Gastrocnemius medialis (tissue), 4 donors: ENCODE measurements at places on chromosomes 5 and 9. TPM values are rescaled to one million over a fixed set of nuclear protein-coding genes. Genes with fewer than 3 reads are reported as not detected.

The ADAMTS19 gene
- total RNA-seq: 1.2 TPM

GRCh38 chr5:117594166-117594565, 1019.5 kb upstream of the SEMA6A start:
- H3K27ac ChIP-seq: no peak overlapping the region
- H3K27me3 ChIP-seq: no peaks in the 10 kb centered on the region
- H3K4me1 ChIP-seq: no peaks in the 10 kb centered on the region
- peak; percentile 13 for DNase-seq

The FAM81B gene
- total RNA-seq: not detected

GRCh38 chr9:36866840-36867239, 167.2 kb downstream of the PAX5 start:
- no peak overlapping the region for H3K4me3 ChIP-seq
- H3K4me1 ChIP-seq: no peaks in the 10 kb centered on the region
- no peaks in the 10 kb centered on the region for H3K36me3 ChIP-seq
- no peak for DNase-seq
- no peaks in the 10 kb centered on the region for H3K27me3 ChIP-seq

GRCh38 chr9:122389799-122390481, 19.1 kb downstream of the PTGS1 start:
- no peaks in the 10 kb centered on the region for H3K27me3 ChIP-seq
- no peak overlapping the region for H3K4me3 ChIP-seq
- no peaks in the 10 kb centered on the region for H3K4me1 ChIP-seq
- no peak for DNase-seq

The RALGDS gene
- total RNA-seq: 34.5 TPM

GRCh38 chr5:123422433-123423277, 548 bp downstream of the CEP120 start:
- peaks cover 7% of the 10 kb centered on the region for H3K36me3 ChIP-seq
- H3K27me3 ChIP-seq: no peaks in the 10 kb centered on the region

- H3K4me3 ChIP-seq: no peak overlapping the region
- H3K27ac ChIP-seq: no peak overlapping the region
- H3K4me1 ChIP-seq: no peaks in the 10 kb centered on the region
- DNase-seq: no peak
- H3K27me3 ChIP-seq: no peaks in the 10 kb centered on the region
Measured at GRCh38 chr9:89109666-89110065, 69.0 kb downstream of the SHC3 start.

DNA sequence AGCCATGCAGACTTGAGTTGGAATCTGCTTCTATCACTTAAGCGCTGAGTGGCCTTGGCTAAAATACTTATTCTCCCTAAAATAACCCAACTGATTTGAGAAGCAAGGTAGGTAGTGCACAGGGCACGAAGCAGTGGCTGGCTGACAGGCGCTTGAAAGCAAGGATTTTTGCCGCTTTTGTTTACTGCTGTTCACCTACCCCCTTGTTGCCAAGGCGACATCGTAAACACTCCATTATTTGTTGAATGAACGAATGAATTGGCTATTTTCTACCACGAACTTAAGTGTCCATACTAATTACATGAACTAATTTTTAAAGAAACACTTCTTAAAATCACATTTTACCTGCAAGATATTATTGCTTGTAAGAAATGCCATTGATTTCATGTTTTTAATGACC, 98.0 kb downstream of the ANKH start:
- H3K4me1 ChIP-seq: peaks cover 23% of the 10 kb centered on the region
- no peak for DNase-seq
- no peaks in the 10 kb centered on the region for H3K27me3 ChIP-seq

The MYOZ3 gene
- total RNA-seq: 12.6 TPM

DNA sequence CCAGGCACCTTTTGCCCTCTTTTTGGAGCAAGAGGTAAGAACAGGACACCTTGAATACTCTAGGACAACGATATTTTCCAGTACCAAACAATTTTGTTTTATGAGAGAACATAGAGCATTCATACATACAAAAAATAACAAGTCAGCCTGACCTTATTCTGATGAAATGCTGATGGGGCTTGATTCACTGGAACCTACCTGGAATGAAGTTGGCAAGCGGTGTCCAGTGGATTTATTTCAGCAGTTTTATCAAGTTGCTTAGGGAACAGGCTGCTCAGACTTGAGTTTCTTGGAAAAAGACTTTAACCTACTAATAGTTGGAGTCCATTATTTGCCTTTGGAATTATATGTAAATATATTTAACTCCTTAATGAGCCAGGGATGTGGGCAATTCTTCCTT, 322.0 kb downstream of the ARRDC3 start:
- H3K4me3 ChIP-seq: no peak overlapping the region
- H3K4me1 ChIP-seq: no peaks in the 10 kb centered on the region

GRCh38 chr5:125798307-125798706, 624.9 kb upstream of the GRAMD2B start:
- no peak overlapping the region for H3K4me3 ChIP-seq
- H3K27ac ChIP-seq: no peak overlapping the region
- no peaks in the 10 kb centered on the region for H3K27me3 ChIP-seq
- H3K4me1 ChIP-seq: no peaks in the 10 kb centered on the region

The OR1J2 gene
- not detected for total RNA-seq

The TTF1 gene
- 18.2 TPM for total RNA-seq

DNA sequence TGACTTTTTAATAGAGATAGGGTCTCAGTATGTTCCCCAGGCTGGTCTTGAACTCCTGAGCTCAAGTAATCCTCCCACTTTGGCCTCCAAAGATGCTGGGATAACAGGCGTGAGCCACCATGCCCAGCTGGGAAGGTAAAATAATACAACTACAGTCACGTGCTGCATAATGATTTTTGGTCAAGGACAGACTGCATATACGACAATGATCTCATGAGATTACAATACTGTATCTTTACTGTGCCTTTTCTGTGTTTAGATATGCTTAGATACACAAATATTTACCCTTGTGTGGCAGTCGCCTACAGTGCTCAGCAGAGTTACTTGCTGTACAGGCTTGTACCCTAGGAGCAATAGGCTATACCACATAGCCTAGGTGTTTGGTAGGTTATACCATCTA, 14.2 kb upstream of the IRF1 start:
- no peaks in the 10 kb centered on the region for H3K27me3 ChIP-seq
- H3K36me3 ChIP-seq: no peaks in the 10 kb centered on the region
- H3K4me1 ChIP-seq: no peaks in the 10 kb centered on the region
- no peak overlapping the region for H3K4me3 ChIP-seq
- H3K27ac ChIP-seq: no peak overlapping the region
- no peak for DNase-seq

GRCh38 chr9:133821601-133822429, 83.7 kb upstream of the SARDH start:
- H3K27ac ChIP-seq: no peak overlapping the region
- H3K27me3 ChIP-seq: no peaks in the 10 kb centered on the region
- no peaks in the 10 kb centered on the region for H3K36me3 ChIP-seq
- H3K4me1 ChIP-seq: no peaks in the 10 kb centered on the region
- no peak for DNase-seq
- no peak overlapping the region for H3K4me3 ChIP-seq

The TPPP gene
- 8.7 TPM for total RNA-seq

DNA sequence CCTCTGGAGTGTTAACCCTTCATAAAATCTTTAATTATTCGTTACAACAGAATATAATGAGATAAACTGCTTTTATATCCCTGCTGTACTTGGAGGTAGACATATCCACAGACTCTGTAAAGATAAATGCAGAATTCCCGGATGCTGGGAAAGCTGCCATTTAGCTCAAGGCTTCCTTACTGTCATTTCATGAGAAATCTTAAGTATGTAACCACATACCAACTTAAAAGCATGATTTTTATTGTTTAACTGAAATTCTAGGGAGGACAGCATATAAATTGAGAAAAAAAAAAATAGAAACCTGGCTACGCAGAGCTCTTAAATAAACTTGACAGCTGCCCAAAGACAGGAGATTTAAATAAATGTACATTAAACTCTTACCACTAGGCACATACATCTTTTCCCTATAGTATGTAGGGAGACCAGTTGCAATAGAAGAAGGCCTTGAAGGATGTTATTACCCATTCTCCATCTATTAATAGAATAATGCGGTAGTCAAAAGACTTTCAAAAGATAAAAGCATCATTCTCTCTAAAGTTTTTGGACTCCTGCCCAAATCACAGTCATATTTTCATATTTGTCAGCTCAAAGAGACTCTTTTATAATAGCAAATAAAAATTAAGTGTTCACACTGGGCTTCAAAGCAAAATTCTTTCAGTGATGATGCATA, 373.8 kb downstream of the NDUFS4 start:
- no peak for DNase-seq
- no peaks in the 10 kb centered on the region for H3K4me1 ChIP-seq
- H3K4me3 ChIP-seq: no peak overlapping the region
- no peak overlapping the region for H3K27ac ChIP-seq

The CERCAM gene
- 2.5 TPM for total RNA-seq

- peaks cover 29% of the 10 kb centered on the region for H3K4me1 ChIP-seq
- H3K36me3 ChIP-seq: no peaks in the 10 kb centered on the region
- H3K27ac ChIP-seq: no peak overlapping the region
Measured at GRCh38 chr9:132160802-132161742, 786 bp upstream of the NTNG2 start.

The UNC5A gene
- 0.10 TPM for total RNA-seq

- H3K27me3 ChIP-seq: no peaks in the 10 kb centered on the region
- no peak for DNase-seq
- H3K4me3 ChIP-seq: no peak overlapping the region
Measured at GRCh38 chr5:119292701-119293515, 62.9 kb upstream of the TNFAIP8 start.
